ENCODE measurements at places on chromosomes 4 and X. TPM values are rescaled to one million over a fixed set of nuclear protein-coding genes. Genes with fewer than 3 reads are reported as not detected.

ATP1B4 gene
- total RNA-seq = not detected

MAGEB4 gene
- not detected for total RNA-seq

OTUD6A gene
- total RNA-seq = not detected

RAB9B gene
- total RNA-seq = 0.94 TPM

ZNF157 gene
- 0.12 TPM for total RNA-seq

RASGEF1B gene
- total RNA-seq = 1.5 TPM

NOX1 gene
- total RNA-seq = not detected

PRICKLE3 gene
- 3.0 TPM for total RNA-seq

POF1B gene
- total RNA-seq = not detected

ADGRG4 gene
- total RNA-seq = not detected

RHOXF2B gene
- under 0.01 TPM for total RNA-seq

TLL1 gene
- 0.08 TPM for total RNA-seq

EGFL6 gene
- not detected for total RNA-seq

USP26 gene
- not detected for total RNA-seq

TMPRSS11F gene
- not detected for total RNA-seq

LAS1L gene
- 21.9 TPM for total RNA-seq

CTAG1B gene
- total RNA-seq = not detected

TSPAN6 gene
- total RNA-seq = 19.9 TPM

SHOX gene
- total RNA-seq = not detected

RTL3 gene
- total RNA-seq = not detected

SLC4A4 gene
- total RNA-seq = 1.6 TPM

DUX4 gene
- not detected for total RNA-seq

C4orf51 gene
- not detected for total RNA-seq

CTBP1 gene
- 234 TPM for total RNA-seq

FAM149A gene
- 2.3 TPM for total RNA-seq

KIT gene
- total RNA-seq = 4.0 TPM

CSAG1 gene
- not detected for total RNA-seq

SMR3B gene
- total RNA-seq = not detected

BEX2 gene
- total RNA-seq = 0.23 TPM

ARHGAP4 gene
- 2.7 TPM for total RNA-seq

TAF7L gene
- total RNA-seq = 0.23 TPM

STARD8 gene
- total RNA-seq = 0.94 TPM

SLC9B1 gene
- 2.2 TPM for total RNA-seq

HSPA4L gene
- total RNA-seq = 2.3 TPM

CLDN34 gene
- total RNA-seq = not detected

ODAM gene
- not detected for total RNA-seq

FGD1 gene
- 3.2 TPM for total RNA-seq

LARP1B gene
- 17.1 TPM for total RNA-seq
